ENCODE measurements at places on chromosomes 13 and 19.

DNA sequence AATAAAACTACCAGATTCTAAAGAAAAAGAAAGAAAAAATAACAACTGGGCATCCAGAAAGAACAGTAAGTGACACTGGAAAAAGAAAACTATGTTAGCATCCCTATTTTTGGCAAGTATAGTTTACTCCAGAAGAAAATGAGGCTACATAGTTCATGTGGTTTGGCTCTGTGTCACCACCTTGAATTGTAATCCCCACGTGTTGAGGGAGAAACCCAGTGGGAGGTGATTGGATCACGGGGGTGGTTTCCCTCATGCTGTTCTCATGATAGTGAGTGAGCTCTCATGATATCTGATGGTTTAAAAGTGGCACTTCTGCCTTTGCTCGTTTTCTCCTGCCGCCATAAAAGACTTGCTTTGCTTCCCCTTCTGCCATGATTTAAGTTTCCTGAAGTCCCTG is 76.9 kb downstream of the ITGBL1 start:
- peak; percentile 54 for DNase-seq

DNA sequence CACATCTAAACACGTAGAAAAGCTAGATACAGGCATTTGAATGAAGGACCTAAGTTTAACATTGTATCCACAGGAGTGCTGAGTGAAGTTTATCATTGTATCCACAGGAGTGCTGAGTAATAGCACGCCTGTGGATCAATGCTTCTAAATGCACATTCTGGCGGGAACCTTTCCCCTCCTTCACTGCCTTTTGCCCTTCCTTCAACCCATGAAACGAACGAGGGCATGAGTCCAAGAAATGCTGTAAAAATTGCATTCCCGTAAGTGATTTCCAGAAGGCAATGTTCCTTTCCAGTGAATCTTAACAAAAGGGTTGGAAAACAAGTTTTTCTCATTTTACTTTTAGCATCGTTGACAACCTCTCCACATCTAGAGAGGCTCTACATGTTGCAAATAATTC is 88.1 kb downstream of the ZDHHC20 start:
- peak; percentile 57 for DNase-seq

GRCh38 chr13:95137096-95137495 is 164.2 kb downstream of the ABCC4 start:
- peak; percentile 47 for DNase-seq

DNA sequence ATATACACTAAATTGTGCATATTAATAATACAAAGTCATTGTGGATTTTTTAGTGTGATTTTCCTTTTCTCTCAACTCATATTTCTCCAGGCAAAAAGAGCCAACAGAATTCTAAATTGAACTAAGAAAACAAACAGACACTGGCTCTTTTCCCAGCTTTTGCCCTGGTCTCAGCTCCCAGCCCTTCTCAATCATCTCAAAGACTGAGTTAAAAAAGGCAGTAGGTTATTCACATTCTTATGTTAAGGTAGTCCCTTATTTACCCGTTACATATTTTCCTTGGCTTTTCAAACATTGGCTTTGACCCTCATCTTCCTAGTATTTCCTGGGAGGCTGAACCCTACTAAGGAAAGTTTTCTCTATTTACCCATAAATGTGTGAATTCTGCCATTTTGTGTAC is 753.6 kb downstream of the LIG4 start:
- DNase-seq, result peak; percentile 34

DNA sequence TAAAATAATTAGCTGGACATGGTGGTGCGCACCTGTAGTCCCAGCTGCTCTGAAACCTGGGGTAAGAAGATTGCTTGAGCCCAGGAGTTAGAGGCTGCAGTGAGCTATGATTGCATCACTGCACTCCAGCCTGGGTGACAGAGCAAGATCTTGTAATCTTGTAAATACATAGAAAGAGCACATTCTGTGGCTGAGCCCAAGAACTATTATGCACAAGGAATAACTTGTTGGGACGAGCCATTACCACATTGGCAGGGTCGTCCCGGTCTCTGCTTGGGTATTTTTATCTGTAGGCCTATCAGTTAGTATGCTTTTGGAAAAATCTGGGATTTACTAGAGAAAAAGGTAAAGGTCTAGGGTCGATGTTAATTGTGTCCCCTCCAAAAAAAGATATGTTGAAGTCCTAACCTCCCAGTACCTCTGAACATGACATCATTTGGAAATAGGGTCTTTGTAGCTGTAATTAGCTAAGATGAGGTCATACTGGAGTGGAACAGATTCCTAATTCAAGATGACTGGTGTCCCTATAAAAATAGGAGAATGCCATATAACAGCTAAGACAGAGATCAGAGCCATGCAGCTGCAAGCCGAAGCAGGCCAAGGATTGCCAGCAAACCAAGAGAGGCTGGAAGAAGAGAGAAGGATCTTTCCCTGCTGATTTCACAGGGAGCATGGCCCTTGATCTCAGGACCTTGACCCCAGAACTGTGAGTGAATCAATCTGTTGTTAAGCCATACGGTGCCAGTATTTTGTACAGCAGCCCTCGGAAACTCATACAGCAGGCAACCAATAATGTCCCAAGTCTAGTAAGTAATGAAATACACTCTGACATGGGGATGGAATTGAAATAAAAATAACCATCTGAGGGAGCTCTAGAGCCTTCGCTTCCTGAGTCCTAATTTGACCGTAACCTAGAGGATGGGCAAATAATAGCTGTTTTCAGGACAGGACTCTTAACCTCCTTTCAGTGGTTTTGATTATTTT is 77.0 kb downstream of the TM9SF2 start:
- DNase-seq, result peak; percentile 45

GRCh38 chr19:3599776-3600187 is 6.9 kb downstream of the TBXA2R start:
- DNase-seq, result no peak

DNA sequence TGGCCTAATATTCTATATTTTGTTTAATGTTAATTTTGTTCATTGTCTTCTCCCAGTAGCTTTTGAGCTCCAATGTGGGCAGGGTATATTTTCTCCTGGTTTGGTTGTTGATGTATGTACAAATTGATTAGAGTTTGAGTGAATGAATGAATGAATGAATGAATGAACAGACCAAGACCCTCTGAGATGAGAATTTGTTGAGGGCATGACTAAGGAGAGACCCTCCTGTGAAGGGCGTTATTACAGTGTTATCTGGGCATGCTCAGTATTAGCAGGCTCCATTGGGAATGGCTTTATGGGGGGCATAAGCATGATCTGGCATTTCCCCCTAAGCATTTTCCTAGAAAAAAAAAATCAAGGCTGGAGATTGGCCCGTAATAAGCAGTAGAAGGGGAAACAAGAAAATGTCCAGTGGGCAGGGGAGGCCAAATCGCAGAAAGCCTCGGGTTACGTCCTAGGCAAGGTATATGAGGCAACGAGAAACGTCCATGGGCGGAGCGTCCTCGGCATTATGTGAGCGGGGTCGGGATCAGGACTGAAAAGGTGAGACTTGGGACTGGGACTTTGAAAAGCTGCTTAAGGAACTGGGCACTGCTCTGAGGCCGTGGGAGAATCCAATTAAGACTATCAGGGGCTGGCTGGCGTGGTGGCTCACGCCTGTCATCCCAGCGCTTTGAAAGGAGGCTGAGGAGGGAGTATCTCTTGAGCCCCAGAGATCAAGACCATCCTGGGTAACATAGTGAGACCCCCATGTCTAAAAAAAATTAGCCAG is 904 bp upstream of the ARHGAP33 start:
- no peak for DNase-seq

DNA sequence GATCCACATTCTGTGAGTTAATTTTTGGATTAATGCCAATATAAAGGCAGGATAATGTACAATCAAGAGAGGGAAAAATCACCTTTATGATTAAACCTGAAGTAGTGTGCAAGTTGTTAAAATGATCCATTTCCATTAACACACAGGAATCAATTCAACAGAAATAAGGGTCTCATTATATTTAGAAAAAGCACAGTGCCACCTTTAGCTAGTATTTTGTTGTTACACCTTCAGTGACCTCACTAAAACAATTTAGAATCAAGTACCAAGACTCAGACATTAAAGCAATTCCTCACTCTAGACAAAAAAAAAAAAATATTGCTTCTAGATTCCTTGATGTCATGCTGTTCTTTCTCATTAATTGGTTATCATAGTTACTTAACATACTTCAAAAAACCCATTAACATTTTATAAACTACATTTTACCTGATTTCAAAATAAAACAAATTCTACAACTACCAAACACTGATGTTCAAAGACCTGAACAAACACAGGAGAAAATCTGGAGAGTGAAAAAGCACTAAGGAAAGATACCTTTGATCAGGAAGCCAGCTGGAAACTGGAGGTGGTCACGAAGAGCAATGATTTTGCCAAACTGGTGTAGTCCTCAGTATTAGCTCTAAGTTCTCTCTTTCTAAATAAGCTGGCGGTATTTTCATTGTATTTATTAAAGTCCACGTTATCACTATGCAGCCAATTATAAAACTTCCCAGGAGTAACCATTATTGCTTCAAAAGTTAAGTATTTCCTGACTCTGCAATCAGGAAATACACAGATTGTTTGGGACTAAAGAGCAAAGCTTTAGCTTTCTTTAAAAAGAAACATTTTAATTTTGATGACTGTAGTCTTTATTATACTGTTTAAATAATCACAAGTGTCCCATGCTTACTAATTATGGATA is 115.3 kb downstream of the TBC1D4 start:
- DNase-seq, result peak; percentile 39

DNA sequence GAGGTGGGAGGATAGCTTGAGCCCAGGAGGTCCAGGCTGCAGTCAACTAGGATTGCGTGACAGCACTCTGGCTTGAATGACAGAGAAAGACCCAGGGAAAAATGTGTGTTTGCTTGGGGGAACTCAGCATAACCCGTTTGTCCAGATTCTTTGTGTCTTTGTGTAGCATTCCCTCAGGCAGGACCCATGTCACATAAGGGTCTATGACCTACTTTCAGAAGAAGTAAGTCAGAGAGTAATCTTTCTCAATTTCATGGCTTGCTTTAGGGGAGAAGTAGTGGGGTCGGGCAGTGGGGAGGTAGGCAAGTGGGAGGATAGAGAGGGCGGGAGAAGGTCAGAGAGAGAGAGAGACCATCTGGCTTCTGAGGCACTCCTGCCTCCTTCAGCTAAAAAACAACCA is 11.9 kb upstream of the PSPC1 start:
- DNase-seq, result no peak

- DNase-seq, result no peak
Measured at GRCh38 chr19:56933014-56933705, 92.6 kb upstream of the PEG3 start.

DNA sequence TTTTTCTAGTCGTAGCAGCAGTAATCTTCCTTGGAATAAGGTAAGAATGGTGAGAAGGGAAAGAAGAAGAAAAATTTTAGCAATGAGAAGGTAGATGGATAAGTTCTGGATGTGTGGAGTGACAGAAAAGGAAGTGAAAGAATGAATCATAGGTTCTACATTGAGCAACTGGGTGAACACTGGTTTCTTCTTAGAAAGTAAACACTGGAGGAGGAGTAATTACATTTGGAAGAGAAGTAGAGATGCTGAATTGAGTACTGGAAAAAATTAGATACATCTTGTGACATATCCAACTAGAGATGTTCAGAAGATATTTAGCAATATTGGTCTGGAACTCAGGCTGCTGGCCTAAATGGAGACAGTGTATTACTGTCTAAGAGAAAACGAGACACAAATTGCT is 148.5 kb downstream of the GPC5 start:
- DNase-seq, result no peak

DNA sequence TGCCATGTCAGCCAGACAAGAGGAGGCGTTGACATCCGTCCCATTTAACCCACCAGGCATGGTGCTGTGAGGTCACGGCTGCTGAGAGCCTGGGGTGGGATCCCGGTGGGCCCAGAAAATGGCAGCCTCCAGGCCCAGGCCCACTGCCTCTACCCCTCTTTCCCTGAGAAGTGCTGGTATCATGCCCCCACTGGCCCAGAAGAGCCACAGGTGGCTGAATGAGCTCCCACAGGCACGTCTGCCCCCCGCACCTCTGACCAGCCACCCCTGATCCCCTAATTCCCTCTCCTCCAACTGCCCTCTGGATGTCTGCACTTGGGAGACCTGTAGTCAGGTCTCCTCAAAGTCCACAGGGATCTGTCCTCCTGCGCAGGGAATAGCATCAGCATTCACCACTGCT is 37.3 kb upstream of the KCTD15 start:
- no peak for DNase-seq

GRCh38 chr13:87941226-87941625 is 270.1 kb downstream of the SLITRK5 start:
- no peak for DNase-seq

DNA sequence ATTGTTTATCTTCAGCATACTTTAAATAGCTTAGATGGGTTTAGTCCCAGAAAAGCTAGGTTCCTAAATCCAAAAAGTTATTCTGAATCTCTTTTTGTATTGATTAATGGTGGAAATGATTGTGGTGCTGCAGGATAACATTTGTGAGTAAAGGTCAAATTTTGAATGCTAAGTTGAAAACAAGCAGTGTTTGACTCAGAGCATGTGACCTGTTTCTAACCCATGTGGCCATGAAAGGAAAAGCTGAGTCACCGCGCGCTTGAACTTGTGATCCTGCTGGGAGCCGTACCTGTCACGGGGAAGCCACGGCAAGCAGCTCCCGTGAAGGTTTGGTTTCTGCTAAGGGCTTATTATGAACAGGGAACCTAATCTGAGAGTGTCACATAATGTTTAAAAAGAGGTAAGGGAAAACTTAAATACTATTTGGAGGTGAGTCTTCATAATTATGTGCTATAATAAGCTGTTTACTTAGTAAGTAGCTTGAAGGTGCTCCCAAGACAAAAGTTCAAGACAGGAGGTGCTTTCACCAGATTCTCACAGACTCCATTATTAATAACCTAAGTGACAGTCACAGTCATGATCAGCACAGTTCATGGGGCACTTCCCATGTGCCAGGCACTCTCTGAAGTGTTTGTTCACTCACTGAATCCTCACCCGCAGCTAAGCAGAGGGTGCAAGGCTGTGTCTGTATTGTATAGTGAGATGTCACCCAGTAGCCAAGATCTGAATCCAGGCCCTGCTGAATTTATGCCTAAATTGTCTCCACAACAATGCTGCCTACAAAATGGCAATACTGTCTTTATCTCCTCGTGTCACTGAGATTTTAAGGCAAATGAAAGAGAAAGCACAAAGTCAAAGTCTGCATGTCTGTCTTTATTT is 286.5 kb downstream of the MYO16 start:
- DNase-seq, result peak; percentile 93

GRCh38 chr13:48006396-48006795 is 5.3 kb upstream of the SUCLA2 start:
- DNase-seq, result peak; percentile 8

- no peak for DNase-seq
Measured at GRCh38 chr19:49589502-49589905, 1.5 kb upstream of the PRR12 start.
